ENCODE measurements at places on chromosomes 11 and 22. TPM values are rescaled to one million over a fixed set of nuclear protein-coding genes. Genes with fewer than 3 reads are reported as not detected.

Gene SHANK2
- not detected for total RNA-seq

Gene TMEM191B
- not detected for total RNA-seq

Gene C1QTNF6
- 13.6 TPM for total RNA-seq

Gene SLC37A2
- total RNA-seq, result 0.67 TPM

Measured in activated naive CD4-positive, alpha-beta T cell treated with anti-CD3 and anti-CD28 coated beads for 36 hours (primary cell).